Pericardium fibroblast (primary cell): ENCODE measurements at places on chromosomes 4 and X. TPM values are rescaled to one million over a fixed set of nuclear protein-coding genes. Genes with fewer than 3 reads are reported as not detected.

Gene ATP8A1
- total RNA-seq, result 0.70 and 0.85 TPM in 2 replicates

Gene HSD17B13
- 0.60 TPM in 1 of 2 replicates, not detected in the other for total RNA-seq

Gene ANXA10
- 0.85 TPM in 1 of 2 replicates, not detected in the other for total RNA-seq

Gene NKX6-1
- total RNA-seq, result 0.85 TPM in 1 of 2 replicates, not detected in the other

Gene ZFX
- 16.7 and 21.9 TPM in 2 replicates for total RNA-seq

Gene SHOX
- total RNA-seq, result not detected in 2 replicates

Gene NOCT
- 2.8 and 10.5 TPM in 2 replicates for total RNA-seq

Gene MAMLD1
- 3.7 and 9.0 TPM in 2 replicates for total RNA-seq

Gene PLP1
- 2.5 and 5.8 TPM in 2 replicates for total RNA-seq

Gene PALLD
- 50.2 and 52.0 TPM in 2 replicates for total RNA-seq
